ENCODE measurements at places on chromosomes 2 and 18.

GRCh38 chr2:186365406-186365805 lies 120.7 kb upstream of the ZC3H15 start:
- no peak for DNase-seq

DNA sequence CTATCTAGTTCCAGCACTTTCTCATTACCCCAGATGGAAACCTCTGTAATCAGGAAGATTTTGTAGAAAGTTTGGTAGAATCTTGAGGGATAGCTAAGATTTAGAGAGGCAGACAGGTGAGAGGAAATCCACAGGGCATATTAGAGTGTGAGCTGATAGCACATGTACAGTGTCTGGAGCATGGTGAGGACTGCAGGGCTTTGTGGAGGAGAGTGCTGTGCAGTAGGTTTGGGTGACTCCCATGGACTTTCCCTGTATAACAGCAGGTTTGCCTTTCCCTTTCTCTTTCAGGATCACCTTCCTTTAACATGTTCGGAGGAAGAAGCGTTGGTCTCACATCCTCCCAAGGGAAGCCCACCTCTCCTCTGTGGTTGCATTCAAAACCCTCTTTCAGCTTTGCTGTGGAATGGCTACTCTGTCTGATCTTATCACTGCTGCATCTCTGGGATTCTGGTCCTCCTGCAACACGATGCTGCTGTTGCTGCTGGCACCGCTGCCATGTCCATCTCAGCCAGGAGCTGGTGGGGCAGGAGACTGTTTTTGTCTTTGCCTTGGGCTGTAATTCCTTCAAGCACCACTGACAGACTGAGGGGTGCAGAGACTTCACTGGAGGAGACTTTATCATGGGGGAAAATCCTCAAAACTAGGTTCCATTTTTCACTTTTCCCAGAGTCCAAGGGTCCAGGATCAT lies 7.8 kb upstream of the KIF5C start:
- DNase-seq = no peak

GRCh38 chr18:45291621-45292615 lies 323.4 kb upstream of the SLC14A2 start:
- DNase-seq = no peak

DNA sequence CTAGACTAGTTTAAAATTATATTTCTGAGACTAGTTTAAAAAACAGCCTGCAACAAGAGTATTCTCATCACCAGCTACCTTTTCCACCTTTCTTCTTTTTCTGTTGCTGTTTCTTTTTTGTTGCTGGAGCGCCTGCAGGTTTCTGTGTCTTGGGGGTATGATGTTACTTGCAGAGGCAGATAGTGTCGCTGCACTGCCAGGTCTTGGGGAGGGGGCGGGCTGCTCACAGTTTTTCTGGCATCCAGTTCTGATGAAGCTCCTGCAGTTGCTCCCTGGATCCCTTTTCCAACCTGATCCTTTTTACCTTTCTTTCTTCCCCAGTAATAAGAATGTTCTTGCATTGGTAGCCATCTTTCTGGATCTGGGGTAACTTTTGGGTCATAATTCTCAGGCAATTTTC lies 8.0 kb upstream of the C18orf32 start:
- DNase-seq = no peak

DNA sequence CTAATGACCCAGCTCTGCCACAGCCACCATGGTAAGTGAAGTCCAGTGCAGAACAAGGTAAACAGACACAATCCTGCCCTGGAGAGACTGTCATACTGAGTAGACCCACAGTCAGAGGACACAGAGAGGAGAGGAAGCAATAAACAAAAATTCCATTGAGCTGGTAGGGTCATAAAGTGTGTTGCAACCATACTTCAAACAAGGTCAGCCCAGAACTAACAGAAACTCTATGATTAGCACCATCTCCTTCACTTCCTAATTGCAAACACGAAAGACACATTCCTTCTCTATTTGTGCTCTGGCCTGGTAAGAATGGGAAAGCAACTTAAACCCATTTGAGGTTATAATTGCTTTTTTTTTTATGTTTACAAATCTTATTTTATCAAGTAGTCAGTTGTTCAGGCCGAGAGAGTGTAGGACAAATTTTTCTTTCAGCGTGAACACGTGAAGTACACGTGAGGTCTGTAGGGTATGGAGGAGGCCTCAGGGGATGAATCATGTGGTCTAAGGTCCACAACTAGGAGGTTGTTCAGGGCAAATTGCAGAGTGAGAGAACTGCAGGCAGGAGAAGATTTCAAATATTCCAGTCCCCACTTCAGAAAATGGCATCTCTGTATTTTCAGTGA lies 71.4 kb upstream of the GLS start:
- no peak for DNase-seq

GRCh38 chr18:10170375-10170774 lies 256.6 kb downstream of the VAPA start:
- DNase-seq = no peak
